ENCODE measurements at places on chromosomes 1 and 21. TPM values are rescaled to one million over a fixed set of nuclear protein-coding genes. Genes with fewer than 3 reads are reported as not detected.
A peak's percentile ranks its signal among the peaks of the same experiment; 100 is the strongest.

- H3K4me3 ChIP-seq: no peak overlapping the region
- H3K27me3 ChIP-seq: no peaks in the 10 kb centered on the region
- DNase-seq: no peak
- H3K4me1 ChIP-seq: no peaks in the 10 kb centered on the region
- H3K27ac ChIP-seq: no peak overlapping the region
- H3K36me3 ChIP-seq: no peaks in the 10 kb centered on the region
Observed at GRCh38 chr1:25183126-25183980, 48.9 kb downstream of the SYF2 start.

DNA sequence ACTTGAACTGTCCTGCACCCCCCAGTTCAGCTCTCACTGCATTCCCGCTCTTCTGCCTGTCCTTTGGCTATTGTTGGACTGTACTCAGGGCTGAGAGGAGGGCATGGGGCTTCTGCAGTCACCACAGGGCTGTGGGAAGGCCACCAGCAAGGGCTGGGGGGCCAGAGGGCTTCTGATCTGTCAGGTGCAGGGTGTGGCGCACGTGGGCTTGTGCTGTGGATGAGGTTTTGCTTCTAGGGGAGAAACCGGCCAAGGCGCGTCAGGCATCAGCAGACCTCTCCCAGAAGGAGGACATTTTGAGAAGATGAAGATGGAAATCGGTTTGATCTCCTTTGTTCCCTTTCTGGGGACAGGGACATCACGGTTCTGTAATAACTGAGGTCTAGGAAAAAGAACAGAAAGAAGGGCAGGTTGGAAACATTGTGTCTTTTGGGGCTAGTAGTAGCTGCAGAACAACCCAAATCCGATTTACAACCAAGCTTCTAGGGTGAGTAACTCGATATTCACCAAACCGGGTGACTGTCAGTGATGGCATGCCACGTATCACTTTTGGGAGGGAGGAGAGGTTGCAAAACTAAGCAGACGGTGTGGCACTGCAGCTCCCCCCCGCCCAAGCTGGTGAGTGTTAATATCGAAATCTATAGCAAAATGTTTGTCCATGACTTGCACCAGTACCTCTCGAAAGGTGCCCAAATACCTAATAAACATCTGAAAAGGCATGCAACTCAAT is 40.9 kb downstream of the AGPAT3 start:
- H3K4me1 ChIP-seq: peaks cover 6% of the 10 kb centered on the region
- DNase-seq: peak; percentile 15
- no peak overlapping the region for H3K4me3 ChIP-seq

DNA sequence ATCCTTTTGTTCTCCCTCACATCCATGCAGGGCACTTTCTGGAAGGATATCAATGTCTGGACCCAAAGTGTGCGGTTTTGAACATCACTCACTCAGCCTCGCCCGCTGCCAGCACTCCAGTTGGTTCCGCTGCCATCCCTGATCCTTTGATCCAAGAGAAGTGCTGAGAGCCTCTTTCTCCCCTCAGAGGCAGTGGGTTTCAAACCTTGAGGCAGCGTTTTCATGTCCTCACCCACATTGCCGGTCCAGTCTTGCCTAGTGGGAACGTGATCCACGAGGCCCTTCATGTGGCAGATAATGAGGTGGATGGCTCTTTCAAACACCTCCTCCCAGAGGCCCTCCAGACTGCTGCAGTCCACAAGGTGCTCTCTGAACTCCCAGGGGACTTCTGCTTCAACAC is 122.2 kb downstream of the ACTL8 start:
- H3K27me3 ChIP-seq: no peaks in the 10 kb centered on the region
- no peak overlapping the region for H3K4me3 ChIP-seq
- H3K36me3 ChIP-seq: no peaks in the 10 kb centered on the region
- no peak overlapping the region for H3K27ac ChIP-seq
- no peaks in the 10 kb centered on the region for H3K4me1 ChIP-seq

The CELA2A gene
- not detected for polyA plus RNA-seq

DNA sequence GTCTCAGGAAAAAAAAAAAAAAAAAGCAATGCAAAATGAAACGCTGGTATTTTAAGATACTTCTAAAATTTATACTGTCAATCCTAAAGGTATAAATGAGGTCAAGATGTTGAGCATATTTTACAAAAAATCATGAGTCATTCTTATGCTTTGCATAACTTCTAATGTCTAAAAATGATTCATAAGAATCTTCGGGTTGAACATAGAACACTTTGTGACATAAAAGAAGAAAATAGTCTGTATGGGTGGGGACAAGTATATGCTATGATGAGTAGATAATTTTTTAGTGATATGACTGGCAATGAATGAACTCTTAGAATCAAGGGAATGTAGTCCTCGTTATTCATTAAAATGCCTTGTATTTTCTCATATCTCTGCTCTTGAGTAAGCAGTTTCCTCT is 416.9 kb upstream of the USP24 start:
- H3K27ac ChIP-seq: no peak overlapping the region
- H3K27me3 ChIP-seq: no peaks in the 10 kb centered on the region
- DNase-seq: no peak
- no peaks in the 10 kb centered on the region for H3K36me3 ChIP-seq
- no peak overlapping the region for H3K4me3 ChIP-seq
- H3K4me1 ChIP-seq: peaks cover 3% of the 10 kb centered on the region

GRCh38 chr1:7224644-7225043 is 439.4 kb downstream of the CAMTA1 start:
- no peak overlapping the region for H3K27ac ChIP-seq
- no peak for DNase-seq
- H3K4me3 ChIP-seq: no peak overlapping the region
- H3K27me3 ChIP-seq: no peaks in the 10 kb centered on the region

The SPRR1B gene
- polyA plus RNA-seq: not detected

GRCh38 chr21:26952374-26953066 is 14.4 kb downstream of the ADAMTS5 start:
- no peak for DNase-seq
- H3K27me3 ChIP-seq: no peaks in the 10 kb centered on the region
- H3K36me3 ChIP-seq: no peaks in the 10 kb centered on the region
- no peak overlapping the region for H3K4me3 ChIP-seq

The CD58 gene
- polyA plus RNA-seq: 6.8 TPM

GRCh38 chr1:116019653-116020253 is 43.4 kb downstream of the SLC22A15 start:
- no peak overlapping the region for H3K4me3 ChIP-seq
- H3K27ac ChIP-seq: no peak overlapping the region
- no peaks in the 10 kb centered on the region for H3K4me1 ChIP-seq
- H3K27me3 ChIP-seq: no peaks in the 10 kb centered on the region
- DNase-seq: no peak
- no peaks in the 10 kb centered on the region for H3K36me3 ChIP-seq

DNA sequence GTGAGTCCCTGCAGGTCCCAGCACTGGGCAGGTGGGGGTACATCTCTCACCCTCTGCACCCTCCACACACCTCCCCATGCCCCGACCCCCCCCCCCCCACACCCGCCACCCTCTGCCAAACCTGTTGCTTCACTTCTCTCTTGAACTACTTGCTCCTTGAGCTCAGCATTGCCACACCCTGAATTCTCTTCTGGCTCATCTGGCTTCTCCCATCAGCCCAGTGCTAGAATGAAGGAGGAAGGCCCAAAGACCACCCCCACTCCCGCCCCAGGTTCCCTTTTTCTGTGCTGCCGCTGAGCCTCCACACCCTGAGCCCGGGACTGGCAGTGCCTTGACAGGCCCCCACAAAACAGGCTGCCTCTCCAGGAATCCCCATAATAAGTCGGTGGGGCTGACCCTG is 6.4 kb upstream of the TNNI1 start:
- H3K4me3 ChIP-seq: no peak overlapping the region
- H3K36me3 ChIP-seq: no peaks in the 10 kb centered on the region
- no peaks in the 10 kb centered on the region for H3K4me1 ChIP-seq
- DNase-seq: no peak

- no peak overlapping the region for H3K4me3 ChIP-seq
- peak; percentile 84 for DNase-seq
- no peaks in the 10 kb centered on the region for H3K36me3 ChIP-seq
- H3K27ac ChIP-seq: peak overlapping the region; percentile 55
Observed at GRCh38 chr1:59150577-59151386, 146.1 kb upstream of the FGGY start.

The AIRE gene
- not detected for polyA plus RNA-seq

DNA sequence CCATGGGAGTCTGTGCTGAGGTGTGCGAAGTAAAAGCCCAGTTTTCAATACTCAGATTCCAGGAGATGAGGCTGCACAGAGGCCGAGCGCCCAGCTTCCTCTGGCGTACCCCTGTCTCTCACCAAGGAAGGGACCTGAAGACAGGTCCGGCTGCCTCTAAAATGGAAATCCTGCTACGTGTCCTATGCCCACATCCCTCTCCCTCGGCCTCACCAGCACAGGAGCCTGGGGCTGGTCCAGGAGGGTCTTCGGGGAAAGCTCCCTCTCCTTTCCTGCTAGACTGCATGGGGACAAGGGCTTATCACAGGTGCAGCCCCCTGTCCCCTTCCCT is 392 bp downstream of the MRPL55 start:
- peak overlapping the region; percentile 72 for H3K4me3 ChIP-seq
- H3K4me1 ChIP-seq: peaks cover 5% of the 10 kb centered on the region
- no peak for DNase-seq
- H3K27me3 ChIP-seq: no peaks in the 10 kb centered on the region

GRCh38 chr1:177163844-177164379 is 600 bp downstream of the ASTN1 start:
- H3K36me3 ChIP-seq: no peaks in the 10 kb centered on the region
- no peaks in the 10 kb centered on the region for H3K4me1 ChIP-seq
- peak overlapping the region; percentile 24 for H3K4me3 ChIP-seq
- no peak overlapping the region for H3K27ac ChIP-seq

DNA sequence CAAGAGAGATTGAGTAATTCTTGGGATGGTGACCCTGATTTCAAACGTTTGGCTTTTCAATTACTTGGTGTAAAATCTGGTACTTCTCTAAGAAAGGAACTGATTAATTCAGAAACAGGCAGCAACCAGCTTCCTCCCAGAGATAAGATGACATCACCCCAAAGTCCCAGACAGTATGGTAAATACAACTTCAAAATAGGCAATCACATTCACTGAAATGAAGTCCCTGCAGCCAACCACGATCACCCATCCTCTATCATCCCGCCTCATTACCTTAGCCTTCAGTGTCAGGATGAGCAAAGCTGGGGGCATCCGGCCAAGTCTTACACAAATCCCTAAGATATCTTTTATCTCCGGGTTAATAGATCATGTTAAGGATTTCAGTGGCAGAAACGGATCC is 26.4 kb upstream of the RUNX1 start:
- DNase-seq: no peak
- no peak overlapping the region for H3K27ac ChIP-seq
- peaks cover 5% of the 10 kb centered on the region for H3K4me1 ChIP-seq
- H3K36me3 ChIP-seq: no peaks in the 10 kb centered on the region
- H3K4me3 ChIP-seq: no peak overlapping the region

- no peak overlapping the region for H3K27ac ChIP-seq
- DNase-seq: no peak
- H3K4me3 ChIP-seq: no peak overlapping the region
- H3K4me1 ChIP-seq: peaks cover 3% of the 10 kb centered on the region
Observed at GRCh38 chr1:193538003-193538354, 351.6 kb upstream of the B3GALT2 start.

The CASZ1 gene
- polyA plus RNA-seq: 2.4 TPM

The CFAP126 gene
- 0.11 TPM for polyA plus RNA-seq

- no peak for DNase-seq
- H3K27me3 ChIP-seq: no peaks in the 10 kb centered on the region
- H3K36me3 ChIP-seq: no peaks in the 10 kb centered on the region
- H3K4me3 ChIP-seq: no peak overlapping the region
- no peak overlapping the region for H3K27ac ChIP-seq
Observed at GRCh38 chr1:218342091-218342490, 3.0 kb upstream of the TGFB2 start.

GRCh38 chr1:21608798-21609197 is 60.4 kb downstream of the RAP1GAP start:
- no peak overlapping the region for H3K4me3 ChIP-seq
- no peak for DNase-seq
- no peak overlapping the region for H3K27ac ChIP-seq
- no peaks in the 10 kb centered on the region for H3K27me3 ChIP-seq
- H3K4me1 ChIP-seq: no peaks in the 10 kb centered on the region

The CD84 gene
- polyA plus RNA-seq: 9.6 TPM

The FCRL4 gene
- not detected for polyA plus RNA-seq

DNA sequence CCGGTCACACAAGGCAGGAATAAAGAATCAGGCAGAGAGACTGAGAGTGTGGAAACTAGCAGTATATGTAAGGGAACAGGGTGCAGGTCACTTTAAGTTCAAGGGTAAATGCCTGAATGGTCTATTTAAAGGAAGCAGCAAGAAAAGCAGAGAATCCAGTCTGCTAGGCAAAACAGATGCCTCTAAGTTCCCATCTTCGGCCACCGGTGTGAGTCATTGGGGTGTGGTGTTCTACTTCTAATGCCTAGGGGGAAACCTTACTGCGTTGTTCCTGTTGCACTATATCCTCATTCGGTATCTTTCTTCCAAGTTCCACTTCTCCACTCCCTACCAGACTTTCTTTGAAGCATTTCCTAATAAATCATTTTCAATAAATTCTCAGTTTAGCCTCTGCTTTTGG is 259.9 kb downstream of the HHIPL2 start:
- DNase-seq: no peak
- peaks cover 3% of the 10 kb centered on the region for H3K4me1 ChIP-seq
- no peak overlapping the region for H3K27ac ChIP-seq

The TSNAX gene
- polyA plus RNA-seq: 20.3 TPM

GRCh38 chr1:107692580-107693345 is 272.2 kb downstream of the VAV3 start:
- no peaks in the 10 kb centered on the region for H3K27me3 ChIP-seq
- H3K27ac ChIP-seq: no peak overlapping the region
- no peaks in the 10 kb centered on the region for H3K36me3 ChIP-seq
- DNase-seq: no peak
- H3K4me3 ChIP-seq: no peak overlapping the region

The ACTN2 gene
- polyA plus RNA-seq: 1.1 TPM

The OR10K1 gene
- polyA plus RNA-seq: not detected

GRCh38 chr1:118744420-118744819 is 243.7 kb downstream of the TBX15 start:
- no peak overlapping the region for H3K27ac ChIP-seq
- no peaks in the 10 kb centered on the region for H3K36me3 ChIP-seq
- H3K4me1 ChIP-seq: no peaks in the 10 kb centered on the region
- DNase-seq: no peak
- no peaks in the 10 kb centered on the region for H3K27me3 ChIP-seq

DNA sequence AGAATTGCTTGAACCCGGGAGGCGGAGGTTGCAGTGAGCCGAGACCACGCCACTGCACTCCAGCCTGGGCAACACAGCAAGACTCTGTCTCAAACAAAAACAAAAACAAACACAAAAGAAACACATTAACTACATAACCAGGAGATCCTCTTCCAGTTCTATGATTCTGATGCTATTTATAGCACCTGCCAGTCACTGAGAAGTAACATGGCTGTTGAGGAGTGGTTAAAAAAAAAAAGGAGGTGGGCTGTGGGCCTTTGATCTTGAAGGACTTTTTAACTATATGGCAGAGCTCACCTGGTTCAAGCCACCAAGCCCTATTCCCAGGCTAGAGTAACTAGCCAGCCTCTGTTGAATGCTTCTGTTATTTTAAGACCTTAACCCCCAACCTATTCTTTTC is 148.8 kb downstream of the ZBTB18 start:
- no peak overlapping the region for H3K4me3 ChIP-seq
- H3K27me3 ChIP-seq: no peaks in the 10 kb centered on the region
- DNase-seq: no peak
- H3K4me1 ChIP-seq: no peaks in the 10 kb centered on the region

The NOS1AP gene
- polyA plus RNA-seq: 0.50 TPM
